ENCODE measurements at places on chromosomes 6 and 20.

GRCh38 chr20:46835418-46835817 lies 59.2 kb upstream of the EYA2 start:
- no peak for DNase-seq

DNA sequence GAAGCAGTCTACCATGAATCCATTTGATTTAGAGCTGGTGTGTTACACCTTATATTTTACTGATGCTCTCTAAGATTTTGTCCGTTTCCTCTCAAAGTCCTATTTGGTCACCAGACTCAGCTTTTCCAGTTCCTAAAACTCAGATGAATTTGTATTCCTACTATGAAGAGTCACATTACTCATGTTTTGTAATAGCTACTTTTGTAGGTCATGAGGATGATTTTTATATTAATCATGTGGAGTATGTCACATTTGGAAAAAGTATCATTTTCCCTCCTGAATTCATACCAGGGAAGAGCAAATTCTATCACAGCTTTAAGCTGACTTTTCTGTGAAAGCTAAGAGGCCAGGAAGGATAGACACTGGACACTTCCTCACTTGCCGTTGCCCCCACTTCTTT lies 140.6 kb upstream of the SCGN start:
- DNase-seq, result no peak

DNA sequence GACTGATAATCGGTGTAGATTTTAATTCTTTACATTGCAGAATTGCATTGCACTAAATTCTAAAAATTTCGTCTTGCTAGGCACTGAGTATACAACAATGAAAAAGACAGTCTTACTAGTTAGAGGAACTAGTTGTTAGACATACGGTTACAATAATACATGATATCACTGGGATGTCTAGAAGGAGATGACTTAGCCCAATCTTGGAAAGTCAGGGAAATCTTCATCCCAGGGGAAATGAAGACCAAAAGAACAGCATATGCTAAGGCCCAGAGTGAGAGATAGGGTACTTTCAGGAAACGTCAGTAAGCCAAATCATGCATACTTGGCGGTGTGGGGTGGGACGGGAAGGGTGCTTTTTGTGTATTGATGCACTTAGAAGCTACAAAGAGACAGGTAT lies 901 bp downstream of the CEP57L1 start:
- no peak for DNase-seq

DNA sequence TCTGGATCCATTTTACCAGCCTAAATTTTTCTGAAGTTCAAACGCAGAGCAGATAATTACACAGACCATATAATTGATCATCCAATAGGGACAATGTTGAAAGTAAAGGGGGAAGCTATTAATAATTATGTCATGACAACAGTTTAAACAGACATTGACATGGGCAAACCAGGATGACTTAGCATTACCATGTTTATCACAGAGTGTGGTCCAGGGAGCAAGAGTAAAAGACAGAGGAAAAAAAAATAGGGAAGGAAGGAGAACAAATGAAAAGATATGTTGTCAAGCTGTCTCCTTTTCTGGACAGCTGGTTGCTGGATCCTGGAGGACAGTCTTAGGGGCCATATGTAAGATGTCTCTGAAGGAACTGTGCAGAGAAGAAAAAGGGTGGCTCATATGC lies 69.4 kb upstream of the FBXL4 start:
- DNase-seq, result no peak

GRCh38 chr20:3686867-3687321 lies 5.1 kb upstream of the ADAM33 start:
- DNase-seq, result no peak

DNA sequence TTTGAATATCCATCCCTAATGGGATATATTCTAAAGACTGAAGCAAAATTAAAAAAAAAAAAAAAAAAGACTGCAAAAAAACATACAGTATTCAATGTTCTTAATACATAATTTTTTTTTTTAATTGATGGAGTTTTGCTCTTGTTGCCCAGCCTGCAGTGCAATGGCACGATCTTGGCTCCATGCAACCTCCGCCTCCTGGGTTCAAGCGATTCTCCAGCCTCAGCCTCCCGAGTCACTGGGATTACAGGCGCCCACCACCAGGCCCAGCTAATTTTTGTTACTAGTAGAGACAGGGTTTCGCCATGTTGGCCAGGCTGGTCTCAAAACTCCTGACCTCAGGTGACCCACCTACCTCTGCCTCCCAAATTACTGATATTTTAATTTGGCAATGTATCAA lies 29.3 kb downstream of the RANBP9 start:
- DNase-seq, result no peak

DNA sequence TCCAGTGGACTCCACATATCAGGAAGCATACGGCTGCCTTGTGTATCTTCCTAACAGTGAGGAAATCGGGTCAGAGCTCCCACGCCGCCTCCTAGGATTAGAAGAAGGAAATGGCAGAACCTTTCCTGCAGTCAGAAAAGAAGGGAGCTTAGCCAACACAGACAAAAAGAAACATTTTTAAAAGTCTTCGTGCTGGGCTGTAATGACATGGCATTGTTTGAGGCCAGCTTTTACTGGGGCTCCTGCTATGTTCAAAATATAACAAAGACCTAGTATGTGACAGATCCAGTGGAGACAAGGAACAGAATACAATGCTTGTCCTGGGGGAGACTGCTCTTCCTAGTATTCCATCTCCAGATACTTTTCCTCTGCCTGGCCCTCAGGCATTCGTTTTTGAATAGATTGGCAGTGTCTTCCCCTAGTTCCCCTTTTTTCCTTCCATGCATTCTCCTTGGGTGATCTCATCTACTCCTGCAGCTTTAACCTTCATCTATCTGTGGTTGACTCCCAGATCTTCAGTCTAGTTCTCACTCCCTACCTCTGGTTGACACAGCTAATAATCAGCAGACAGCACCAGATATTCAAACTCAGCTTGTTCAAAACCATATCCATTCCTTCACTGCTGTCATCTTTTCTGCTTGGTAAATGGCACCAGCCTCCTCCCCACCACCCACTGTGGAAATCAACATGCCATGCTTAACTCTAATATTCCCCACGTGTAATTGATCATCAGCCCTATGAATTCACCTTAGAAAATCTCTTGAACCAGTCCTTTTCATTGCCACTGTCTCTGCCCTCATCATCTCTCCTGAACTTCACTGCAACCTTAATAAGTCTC lies 94.5 kb upstream of the VSTM2L start:
- DNase-seq, result no peak

- no peak for DNase-seq
Measured at GRCh38 chr6:140979642-140980091, 1153.1 kb upstream of the GJE1 start.

DNA sequence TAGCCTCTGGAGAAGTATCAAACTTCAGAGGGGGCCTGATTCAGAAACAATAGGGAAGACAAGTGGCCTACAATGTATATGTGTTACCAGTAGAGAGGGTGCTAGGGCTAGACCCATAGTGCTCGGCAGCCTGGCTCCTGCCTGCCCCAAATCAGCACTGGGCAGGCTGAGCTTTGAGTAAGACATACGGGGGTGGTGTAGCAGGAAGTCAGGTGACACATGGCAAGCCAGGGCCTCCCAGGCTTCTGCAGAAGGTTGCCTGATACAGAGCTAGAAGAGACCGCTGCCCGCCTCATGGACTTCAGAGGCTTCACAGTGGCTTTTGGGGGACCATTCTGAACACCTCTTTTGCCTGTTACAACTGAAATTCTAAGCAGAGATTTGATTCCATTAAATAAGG lies 43.4 kb downstream of the RALY start:
- DNase-seq, result peak; percentile 26

- DNase-seq, result no peak
Measured at GRCh38 chr20:11459090-11459890, 458.4 kb upstream of the BTBD3 start.

- no peak for DNase-seq
Measured at GRCh38 chr6:123806561-123806960, 2.9 kb downstream of the NKAIN2 start.

DNA sequence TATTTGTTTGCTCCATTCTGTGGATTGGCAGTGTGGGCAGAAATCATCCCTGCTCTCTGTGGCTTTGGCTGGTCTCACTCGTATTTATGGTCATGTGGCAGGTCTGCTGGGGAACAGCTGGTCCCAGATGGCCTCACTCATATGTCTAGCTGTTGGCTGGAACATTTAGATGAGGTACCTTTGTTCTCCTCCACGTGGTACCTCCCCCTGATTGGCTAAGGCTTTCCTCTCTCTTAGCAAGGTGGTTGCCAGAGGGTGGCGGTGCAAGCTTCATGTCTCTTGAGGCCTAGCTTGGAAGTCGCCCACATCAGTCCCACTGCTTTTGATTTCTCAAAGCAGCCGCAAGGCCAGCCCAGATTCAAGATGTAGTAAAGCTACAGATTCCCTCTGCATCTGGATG lies 348.5 kb upstream of the BTBD3 start:
- DNase-seq, result no peak

GRCh38 chr6:69349771-69350170 lies 447.0 kb downstream of the LMBRD1 start:
- no peak for DNase-seq

DNA sequence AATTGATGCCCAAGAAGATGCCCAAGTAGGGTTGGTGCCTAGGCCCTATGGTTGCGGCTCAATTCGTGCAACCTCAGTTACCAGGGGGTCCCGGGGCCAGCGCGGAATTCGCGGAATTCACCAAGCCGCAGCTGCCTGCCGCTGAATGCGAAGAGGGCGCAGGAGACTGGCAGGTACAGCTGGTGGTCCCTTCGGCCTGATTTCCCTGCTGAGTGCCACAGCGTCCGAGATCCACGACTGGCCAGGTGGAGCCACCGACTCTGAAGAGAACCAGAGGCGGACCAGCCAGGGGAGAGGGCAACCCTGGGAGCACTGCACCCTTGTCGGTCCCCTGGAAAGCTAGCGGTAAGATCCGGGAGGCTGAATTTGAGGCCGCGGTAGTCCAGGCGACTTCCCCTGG lies 6.8 kb upstream of the TFAP2D start:
- DNase-seq, result no peak

- DNase-seq, result no peak
Measured at GRCh38 chr20:25040438-25040831, 17.5 kb downstream of the ACSS1 start.

DNA sequence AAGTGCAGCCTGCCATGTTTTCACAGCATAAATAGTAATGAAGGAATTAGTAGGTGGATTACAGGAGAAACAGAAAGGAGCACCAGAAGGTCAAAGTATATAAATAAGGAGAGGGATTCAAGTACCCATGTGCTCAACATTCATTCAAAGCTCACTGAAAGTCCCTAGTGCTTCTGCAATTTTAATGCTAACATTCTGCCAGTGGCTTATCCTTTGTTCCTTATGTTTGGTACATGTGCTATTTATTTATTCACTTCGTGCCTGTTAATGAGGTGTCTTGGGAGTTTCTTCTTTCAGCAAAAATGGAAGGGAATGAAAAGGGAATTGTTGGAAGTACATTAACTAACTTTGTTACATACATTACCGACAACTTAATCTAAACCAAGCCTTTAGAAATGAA lies 105.7 kb downstream of the CRYBG1 start:
- no peak for DNase-seq

DNA sequence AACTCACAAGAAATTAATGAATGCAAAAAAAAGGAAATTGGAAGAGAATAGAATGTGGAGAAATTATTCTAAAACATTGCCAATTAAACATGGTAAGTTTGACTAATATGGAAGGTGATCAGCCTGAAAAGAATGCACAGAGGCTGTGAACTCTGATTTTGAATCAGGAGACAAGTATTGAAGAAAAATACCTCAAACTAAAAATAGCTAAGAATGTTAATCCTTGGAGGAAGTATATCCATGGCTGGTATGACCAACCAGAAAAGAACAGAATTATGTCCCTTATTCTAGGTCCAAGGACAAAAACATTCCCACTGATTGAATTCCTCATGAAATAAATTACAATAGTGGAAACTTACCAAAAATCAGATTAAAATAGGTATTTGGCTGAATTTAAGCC lies 7.3 kb upstream of the RIMS1 start:
- no peak for DNase-seq

GRCh38 chr6:131629651-131630050 lies 1.6 kb upstream of the MED23 start:
- no peak for DNase-seq

GRCh38 chr6:33568826-33569570 lies 11.1 kb downstream of the BAK1 start:
- DNase-seq, result no peak

DNA sequence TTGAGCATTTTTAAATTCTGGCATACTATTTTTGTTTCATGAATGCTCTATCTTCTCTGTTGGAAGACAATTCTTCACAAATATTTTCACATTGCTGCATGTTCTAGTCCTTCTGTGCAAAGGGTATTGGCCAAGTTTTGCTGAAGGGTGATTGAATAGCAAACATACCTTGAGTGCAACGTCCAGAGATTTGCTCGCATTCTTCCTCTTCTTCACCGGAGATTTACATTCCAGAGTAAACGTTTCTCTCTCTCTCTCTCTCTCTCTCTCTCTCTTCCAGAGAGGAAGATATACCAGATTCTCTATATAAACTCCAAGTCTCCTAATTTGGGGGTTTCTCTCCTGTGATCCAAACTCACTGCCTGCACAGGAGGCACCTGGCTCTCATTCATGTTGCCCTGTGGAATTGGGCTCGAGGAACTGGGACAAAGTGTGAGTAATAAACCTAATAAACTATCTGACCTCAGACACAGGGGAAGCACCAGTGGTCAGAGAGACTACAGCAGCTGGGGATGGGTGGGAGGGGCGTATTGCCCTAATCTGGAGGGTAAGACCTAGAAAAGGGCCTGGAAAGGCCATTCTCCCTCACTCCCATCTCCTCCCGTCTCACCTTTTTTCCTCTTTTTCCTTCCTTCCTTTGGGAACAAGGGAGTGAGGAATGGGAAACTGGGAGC lies 1.1 kb upstream of the TREML1 start:
- DNase-seq, result no peak

GRCh38 chr6:159125014-159125609 lies 44.1 kb upstream of the FNDC1 start:
- DNase-seq, result no peak

- peak; percentile 31 for DNase-seq
Measured at GRCh38 chr6:127291495-127291894, 24.8 kb downstream of the RNF146 start.

DNA sequence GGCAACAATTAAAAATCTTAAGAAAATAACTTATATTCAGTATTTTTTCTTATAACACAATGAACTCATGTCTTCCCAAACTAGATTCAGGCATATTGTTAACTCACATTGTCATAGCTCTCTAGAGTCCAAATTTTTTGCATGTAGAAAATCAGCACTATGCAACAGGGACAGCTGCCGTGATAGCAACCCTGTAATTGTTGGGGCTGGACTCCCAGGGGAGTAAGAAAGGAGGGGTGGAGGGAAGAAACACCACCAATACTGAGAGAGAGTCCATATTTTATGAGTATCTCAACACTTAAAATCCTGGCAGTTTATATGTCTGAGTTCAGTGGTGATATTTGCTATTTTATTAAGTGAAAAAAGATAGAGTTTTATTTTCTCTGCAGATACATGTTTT lies 89.6 kb upstream of the HS3ST5 start:
- no peak for DNase-seq

DNA sequence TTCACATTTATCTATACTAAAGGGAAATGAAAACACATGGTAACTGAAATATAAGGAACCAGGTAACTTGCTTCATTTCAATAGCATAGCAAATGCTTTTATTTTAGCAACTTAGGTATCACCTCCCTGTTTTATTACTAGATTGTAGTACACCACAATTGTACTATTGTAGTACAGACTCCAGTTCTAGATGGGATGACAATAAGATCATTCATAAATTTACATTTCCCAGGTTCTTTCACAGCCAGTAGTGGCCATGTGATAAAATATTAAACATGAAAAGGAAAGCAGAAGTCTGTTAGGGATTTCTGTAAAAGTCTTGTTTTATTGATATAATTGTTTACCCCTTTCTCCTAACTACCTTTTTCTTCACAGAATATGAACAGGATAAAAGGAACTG lies 97.2 kb downstream of the LMBRD1 start:
- no peak for DNase-seq

GRCh38 chr6:105318660-105319059 lies 84.2 kb downstream of the PREP start:
- no peak for DNase-seq
